ENCODE measurements at places on chromosomes 3 and 15.
A peak's percentile ranks its signal among the peaks of the same experiment; 100 is the strongest.

DNA sequence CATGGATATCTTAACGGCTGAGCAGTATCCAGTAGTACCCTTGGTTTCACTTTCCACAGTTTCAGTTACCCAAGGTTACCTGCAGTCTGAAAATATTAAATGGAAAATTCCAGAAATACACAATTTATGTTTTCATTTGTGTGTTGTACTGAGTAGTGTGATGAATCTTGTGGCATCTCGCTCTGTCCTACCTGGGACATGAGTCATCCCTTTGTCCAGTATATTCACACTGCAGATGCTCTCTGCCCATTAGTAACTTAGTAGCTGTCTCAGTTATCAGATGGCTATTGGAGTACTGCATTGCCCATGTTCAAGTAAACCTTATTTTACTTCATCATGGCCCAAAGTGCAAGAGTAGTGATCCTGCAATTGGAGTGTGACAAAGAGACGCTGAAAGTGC lies 26.1 kb downstream of the GASK1A start:
- no peaks in the 10 kb centered on the region for H3K36me3 ChIP-seq
- no peaks in the 10 kb centered on the region for H3K4me1 ChIP-seq
- no peak overlapping the region for H3K27ac ChIP-seq
- DNase-seq = no peak

- no peak overlapping the region for H3K27ac ChIP-seq
- peaks cover 22% of the 10 kb centered on the region for H3K4me1 ChIP-seq
- H3K27me3 ChIP-seq = no peaks in the 10 kb centered on the region
- H3K36me3 ChIP-seq = no peaks in the 10 kb centered on the region
- peak; percentile 54 for DNase-seq
- no peak overlapping the region for H3K4me3 ChIP-seq
These were observed 110.0 kb upstream of the NSMCE3 start for GRCh38 chr15:29379647-29380046.

- DNase-seq = peak; percentile 68
- H3K4me3 ChIP-seq = no peak overlapping the region
- H3K36me3 ChIP-seq = no peaks in the 10 kb centered on the region
- no peaks in the 10 kb centered on the region for H3K27me3 ChIP-seq
- no peak overlapping the region for H3K27ac ChIP-seq
These were observed 54.2 kb upstream of the TMCO5A start for GRCh38 chr15:37880009-37880834.

DNA sequence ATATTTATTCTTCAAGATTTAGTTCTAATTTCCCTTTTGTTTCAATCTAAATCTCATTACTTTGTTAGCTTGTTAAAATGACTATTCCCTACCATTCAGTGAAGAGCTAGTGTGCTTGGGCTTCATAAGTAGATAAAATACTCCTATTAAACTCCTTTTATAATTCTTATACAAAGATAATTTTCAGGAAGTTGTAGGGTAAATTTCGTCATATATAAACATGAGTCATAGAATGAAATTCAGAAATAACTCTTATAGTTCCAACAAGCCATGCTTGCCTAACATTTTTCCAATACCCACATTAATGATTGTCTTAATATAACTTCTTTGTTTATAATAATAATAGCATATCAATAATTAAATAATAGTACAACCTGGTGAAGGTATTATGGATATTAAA lies 407.3 kb downstream of the NAALADL2 start:
- no peaks in the 10 kb centered on the region for H3K36me3 ChIP-seq
- no peaks in the 10 kb centered on the region for H3K4me1 ChIP-seq
- H3K4me3 ChIP-seq = no peak overlapping the region
- no peak overlapping the region for H3K27ac ChIP-seq

DNA sequence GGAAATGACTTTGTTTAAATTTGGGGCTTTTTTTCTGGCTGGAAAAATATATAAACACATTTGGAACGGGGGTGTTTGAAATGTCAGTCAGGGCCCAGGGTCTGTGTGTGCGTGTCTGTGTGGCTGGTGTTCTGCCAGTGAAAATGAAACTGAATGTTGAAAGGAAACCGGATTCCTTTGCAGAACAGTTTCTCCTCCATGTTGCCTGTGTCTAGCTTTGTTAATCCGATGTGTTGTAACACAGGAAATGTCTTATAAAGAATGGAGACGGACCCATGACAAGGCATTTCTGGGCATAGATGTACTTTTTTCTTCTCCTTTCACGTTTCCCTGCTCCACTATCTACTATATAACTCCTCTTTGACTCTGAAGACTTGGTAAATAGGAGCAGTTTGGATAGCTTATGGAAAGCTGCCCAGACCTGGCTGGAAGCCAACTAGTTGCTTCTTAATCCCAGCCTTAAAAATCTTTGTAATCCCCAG lies 2.8 kb downstream of the SQOR start:
- no peaks in the 10 kb centered on the region for H3K4me1 ChIP-seq
- H3K36me3 ChIP-seq = no peaks in the 10 kb centered on the region
- peaks cover 79% of the 10 kb centered on the region for H3K27me3 ChIP-seq
- no peak overlapping the region for H3K27ac ChIP-seq
- no peak overlapping the region for H3K4me3 ChIP-seq

- H3K27ac ChIP-seq = no peak overlapping the region
- DNase-seq = no peak
- H3K27me3 ChIP-seq = no peaks in the 10 kb centered on the region
- H3K36me3 ChIP-seq = no peaks in the 10 kb centered on the region
These were observed 117.6 kb downstream of the PDE8A start for GRCh38 chr15:85099195-85099803.

- no peak overlapping the region for H3K4me3 ChIP-seq
- H3K27me3 ChIP-seq = no peaks in the 10 kb centered on the region
- DNase-seq = no peak
- no peaks in the 10 kb centered on the region for H3K36me3 ChIP-seq
These were observed 161.1 kb upstream of the UBE2E1 start for GRCh38 chr3:23644676-23645075.

- H3K27me3 ChIP-seq = no peaks in the 10 kb centered on the region
- H3K4me3 ChIP-seq = no peak overlapping the region
- DNase-seq = no peak
- no peak overlapping the region for H3K27ac ChIP-seq
- no peaks in the 10 kb centered on the region for H3K36me3 ChIP-seq
- H3K4me1 ChIP-seq = no peaks in the 10 kb centered on the region
These were observed 334.0 kb upstream of the ARL6 start for GRCh38 chr3:97430601-97431000.

DNA sequence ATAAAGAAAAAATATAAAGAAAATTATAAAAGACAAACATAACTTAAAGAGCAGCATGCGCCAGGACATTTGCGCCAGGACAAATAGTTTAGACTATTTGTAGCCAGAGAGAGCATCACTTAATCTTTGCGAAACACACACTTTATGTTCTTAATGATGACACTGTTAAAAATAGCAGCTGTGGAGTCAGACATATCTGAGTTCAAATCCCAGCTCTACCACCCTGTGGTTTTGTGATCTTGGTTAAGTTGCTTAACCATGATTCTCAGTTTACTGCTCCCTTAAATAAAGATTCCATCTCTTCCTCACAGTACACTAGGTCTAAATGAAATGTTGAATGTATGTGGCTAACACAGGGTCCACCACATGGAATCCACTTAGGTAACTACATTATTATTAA lies 31.4 kb downstream of the KCNMB2 start:
- H3K4me3 ChIP-seq = no peak overlapping the region
- no peak overlapping the region for H3K27ac ChIP-seq
- H3K4me1 ChIP-seq = no peaks in the 10 kb centered on the region
- no peaks in the 10 kb centered on the region for H3K36me3 ChIP-seq

GRCh38 chr15:49428409-49429095 lies 5.5 kb downstream of the FGF7 start:
- H3K27me3 ChIP-seq = no peaks in the 10 kb centered on the region
- no peak overlapping the region for H3K4me3 ChIP-seq
- no peak overlapping the region for H3K27ac ChIP-seq
- no peaks in the 10 kb centered on the region for H3K36me3 ChIP-seq
- no peaks in the 10 kb centered on the region for H3K4me1 ChIP-seq

DNA sequence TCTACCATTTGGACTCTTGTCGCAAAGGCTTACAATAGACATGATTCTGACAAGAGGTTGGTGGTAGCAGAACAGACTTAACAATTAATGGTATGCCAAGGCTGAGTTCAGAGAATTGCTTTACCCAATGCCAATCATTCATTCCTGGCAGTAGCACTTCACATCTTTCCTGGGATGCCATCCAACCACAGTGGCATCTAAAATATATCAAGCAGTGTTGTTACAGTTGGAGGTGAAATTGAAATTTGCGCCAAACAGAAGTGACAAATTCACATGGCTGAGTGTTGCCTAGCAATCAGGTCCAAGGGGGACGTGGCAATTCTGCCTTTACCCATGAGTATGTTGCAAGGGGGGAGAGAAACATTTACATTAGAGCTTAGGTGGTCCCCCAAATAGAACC lies 21.0 kb upstream of the DPH6 start:
- H3K4me3 ChIP-seq = no peak overlapping the region
- no peaks in the 10 kb centered on the region for H3K36me3 ChIP-seq
- no peaks in the 10 kb centered on the region for H3K27me3 ChIP-seq
- H3K4me1 ChIP-seq = no peaks in the 10 kb centered on the region
- H3K27ac ChIP-seq = no peak overlapping the region
- DNase-seq = no peak

GRCh38 chr3:171145798-171146197 lies 119.3 kb upstream of the SLC2A2 start:
- no peaks in the 10 kb centered on the region for H3K4me1 ChIP-seq
- no peak overlapping the region for H3K27ac ChIP-seq
- H3K36me3 ChIP-seq = no peaks in the 10 kb centered on the region

DNA sequence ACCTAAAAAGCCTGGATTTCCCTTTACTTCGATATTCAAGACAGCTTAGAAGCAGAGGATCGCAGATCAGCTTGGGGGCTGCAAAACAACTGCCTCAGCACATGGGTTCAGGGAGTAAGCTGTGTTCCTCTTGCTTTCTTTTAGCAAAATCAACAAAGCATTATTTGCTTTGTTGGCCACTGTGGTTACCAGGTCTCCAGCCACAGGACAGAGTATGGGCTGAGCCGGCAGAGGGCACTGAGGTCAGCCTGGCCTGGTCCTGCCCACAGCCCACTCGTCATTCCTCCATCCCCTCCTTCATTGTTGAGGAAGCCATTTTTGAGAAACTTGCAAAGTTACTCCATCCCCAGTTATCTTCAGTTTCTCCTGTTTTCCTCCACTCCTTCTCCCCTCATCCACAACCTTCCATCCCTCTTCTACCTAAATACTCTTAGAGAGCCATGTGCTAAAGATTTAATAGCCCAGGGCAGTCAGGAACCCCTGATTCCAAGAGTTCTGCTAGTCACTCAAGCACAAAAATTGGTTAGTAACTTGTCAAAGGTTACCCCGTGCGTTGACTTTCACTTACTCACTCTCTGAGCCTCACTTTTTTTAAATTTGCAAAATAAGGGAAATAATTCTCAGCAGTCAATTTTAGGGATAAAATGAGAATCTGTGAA lies 60.0 kb upstream of the HES1 start:
- no peaks in the 10 kb centered on the region for H3K36me3 ChIP-seq
- peaks cover 24% of the 10 kb centered on the region for H3K4me1 ChIP-seq
- peaks cover 26% of the 10 kb centered on the region for H3K27me3 ChIP-seq
- no peak overlapping the region for H3K4me3 ChIP-seq
- DNase-seq = peak; percentile 31

DNA sequence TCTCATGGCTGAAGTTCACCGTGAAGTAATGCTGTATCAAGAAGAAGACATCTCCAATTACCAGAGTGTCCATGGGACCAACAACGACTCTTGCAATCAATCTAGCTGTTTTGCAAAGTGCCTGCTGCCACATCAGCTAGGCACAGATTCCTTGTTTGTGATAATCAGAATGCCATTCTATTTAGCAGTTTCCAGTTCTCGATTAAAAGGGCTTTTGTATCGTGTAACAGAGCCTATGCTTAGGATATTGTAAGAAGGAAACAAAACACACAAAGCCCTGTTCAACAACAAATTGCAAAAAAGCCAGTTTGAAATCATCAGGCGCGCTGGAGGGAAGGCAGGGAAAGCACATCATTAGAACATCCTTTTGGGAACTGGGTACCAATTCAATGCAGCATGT lies 26.1 kb downstream of the RASGRF1 start:
- H3K4me1 ChIP-seq = peaks cover 9% of the 10 kb centered on the region
- H3K4me3 ChIP-seq = no peak overlapping the region
- no peak for DNase-seq
- no peaks in the 10 kb centered on the region for H3K36me3 ChIP-seq
- peaks cover 7% of the 10 kb centered on the region for H3K27me3 ChIP-seq
- H3K27ac ChIP-seq = no peak overlapping the region

- DNase-seq = no peak
- peaks cover 13% of the 10 kb centered on the region for H3K4me1 ChIP-seq
- H3K27me3 ChIP-seq = peaks cover 6% of the 10 kb centered on the region
- no peak overlapping the region for H3K4me3 ChIP-seq
These were observed 162.9 kb downstream of the TIGIT start for GRCh38 chr3:114456742-114457141.

GRCh38 chr3:33155301-33155700 lies 41.5 kb downstream of the CRTAP start:
- H3K27me3 ChIP-seq = no peaks in the 10 kb centered on the region
- DNase-seq = no peak
- H3K4me1 ChIP-seq = no peaks in the 10 kb centered on the region
- H3K4me3 ChIP-seq = no peak overlapping the region
- no peak overlapping the region for H3K27ac ChIP-seq

- no peaks in the 10 kb centered on the region for H3K36me3 ChIP-seq
- H3K27me3 ChIP-seq = no peaks in the 10 kb centered on the region
- no peak for DNase-seq
- H3K4me3 ChIP-seq = no peak overlapping the region
- H3K4me1 ChIP-seq = no peaks in the 10 kb centered on the region
These were observed 30.5 kb upstream of the PLXNA1 start for GRCh38 chr3:126952261-126952982.

GRCh38 chr3:123884203-123884831 lies at the start of gene MYLK:
Gene MYLK, minus strand, starts transcription at chr3:123884332. Its CDS starts 90,491 bp downstream, at chr3:123793841.
- H3K36me3 ChIP-seq = no peaks in the 10 kb centered on the region
- peaks cover 5% of the 10 kb centered on the region for H3K27me3 ChIP-seq
- H3K4me3 ChIP-seq = peak within 1 kb of the TSS; percentile 76
- H3K4me1 ChIP-seq = peaks cover 28% of the 10 kb centered on the region
- H3K27ac ChIP-seq = no peak within 1 kb of the TSS

- no peak overlapping the region for H3K4me3 ChIP-seq
- no peak overlapping the region for H3K27ac ChIP-seq
- DNase-seq = no peak
- peaks cover 16% of the 10 kb centered on the region for H3K4me1 ChIP-seq
- no peaks in the 10 kb centered on the region for H3K27me3 ChIP-seq
These were observed 96.9 kb upstream of the WNT5A start for GRCh38 chr3:55584030-55584429.

DNA sequence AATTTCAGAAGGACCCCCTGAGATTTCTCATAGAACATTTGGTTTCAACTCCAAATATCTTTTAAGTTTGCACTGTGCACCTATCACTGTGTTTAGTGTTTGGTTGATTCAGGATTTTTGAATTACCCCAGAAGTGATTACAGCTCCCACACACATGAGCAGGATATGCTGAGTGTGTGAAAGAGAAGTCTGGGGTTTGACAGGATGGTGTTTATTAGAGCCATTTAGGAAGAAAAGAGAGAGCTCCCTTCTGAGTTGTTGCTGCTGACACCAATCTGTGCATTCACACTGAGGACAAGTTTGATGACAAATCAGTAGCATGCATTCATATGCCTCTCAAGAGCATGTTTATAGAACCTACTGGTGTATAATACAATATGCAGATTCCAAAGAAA lies 118.1 kb downstream of the RPL22L1 start:
- H3K4me3 ChIP-seq = no peak overlapping the region
- no peaks in the 10 kb centered on the region for H3K4me1 ChIP-seq
- H3K27me3 ChIP-seq = no peaks in the 10 kb centered on the region
- H3K27ac ChIP-seq = no peak overlapping the region
- H3K36me3 ChIP-seq = no peaks in the 10 kb centered on the region
- DNase-seq = no peak

GRCh38 chr3:125959317-125960065 lies 9.5 kb upstream of the ROPN1B start:
- H3K27me3 ChIP-seq = peaks cover 63% of the 10 kb centered on the region
- H3K27ac ChIP-seq = no peak overlapping the region
- H3K36me3 ChIP-seq = no peaks in the 10 kb centered on the region
- DNase-seq = no peak
- H3K4me3 ChIP-seq = no peak overlapping the region
- no peaks in the 10 kb centered on the region for H3K4me1 ChIP-seq
